ENCODE measurements at places on chromosomes 13 and 19. TPM values are rescaled to one million over a fixed set of nuclear protein-coding genes. Genes with fewer than 3 reads are reported as not detected.

DNA sequence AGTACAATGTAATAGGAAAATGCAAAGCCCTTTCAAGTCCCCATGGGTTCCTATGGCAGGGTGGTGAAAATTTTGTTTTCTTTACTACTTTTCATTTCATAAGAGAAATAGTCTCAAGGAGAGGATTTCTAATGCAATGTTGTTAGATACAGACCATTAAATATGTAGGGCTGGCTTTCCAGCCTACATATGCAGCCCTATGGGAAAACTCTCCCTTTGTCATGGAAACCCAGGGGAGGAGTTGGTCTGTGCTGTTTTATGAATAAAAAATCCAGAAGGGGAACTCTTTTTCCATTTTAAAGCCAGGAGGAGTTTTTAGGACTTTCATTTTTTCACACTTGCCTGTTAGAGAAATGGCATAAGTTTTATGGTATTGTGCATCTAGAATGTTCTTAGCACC is 119.6 kb downstream of the DCT start:
- DNase-seq: no peak

GRCh38 chr13:35995136-35995535 is 136.0 kb downstream of the DCLK1 start:
- no peak for DNase-seq

DNA sequence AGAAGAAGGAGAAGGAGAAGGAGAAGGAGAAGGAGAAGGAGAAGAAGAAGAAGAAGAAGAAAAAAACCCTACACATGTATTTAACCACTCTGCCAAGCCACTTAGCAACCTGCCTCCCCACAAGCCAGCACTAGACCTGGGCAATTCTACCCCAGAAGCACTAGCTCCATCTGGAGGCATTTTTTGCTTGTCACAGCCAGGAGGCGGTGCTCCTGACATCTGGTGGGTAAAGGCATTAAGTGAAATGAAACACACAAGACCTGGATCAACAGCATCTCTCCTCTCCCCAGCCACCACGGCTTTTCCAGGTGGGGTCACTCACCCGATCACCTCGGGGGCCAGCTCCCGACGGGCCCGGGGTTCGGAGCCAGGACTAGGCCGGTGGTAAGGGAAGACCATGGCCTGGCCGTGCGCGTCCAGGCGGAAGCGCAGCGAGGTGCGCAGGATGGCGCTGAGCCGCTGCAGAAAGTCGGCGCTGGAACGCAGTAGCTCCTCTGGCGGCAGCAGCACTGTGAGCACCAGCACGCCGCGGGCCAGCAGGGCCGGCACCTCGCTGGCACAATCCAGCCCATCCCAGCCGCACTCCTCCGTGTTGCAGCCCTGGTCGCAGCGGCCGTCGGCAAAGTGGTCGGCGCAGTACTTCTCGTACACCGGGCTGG is 26.9 kb downstream of the NOTCH3 start:
- DNase-seq: no peak

DNA sequence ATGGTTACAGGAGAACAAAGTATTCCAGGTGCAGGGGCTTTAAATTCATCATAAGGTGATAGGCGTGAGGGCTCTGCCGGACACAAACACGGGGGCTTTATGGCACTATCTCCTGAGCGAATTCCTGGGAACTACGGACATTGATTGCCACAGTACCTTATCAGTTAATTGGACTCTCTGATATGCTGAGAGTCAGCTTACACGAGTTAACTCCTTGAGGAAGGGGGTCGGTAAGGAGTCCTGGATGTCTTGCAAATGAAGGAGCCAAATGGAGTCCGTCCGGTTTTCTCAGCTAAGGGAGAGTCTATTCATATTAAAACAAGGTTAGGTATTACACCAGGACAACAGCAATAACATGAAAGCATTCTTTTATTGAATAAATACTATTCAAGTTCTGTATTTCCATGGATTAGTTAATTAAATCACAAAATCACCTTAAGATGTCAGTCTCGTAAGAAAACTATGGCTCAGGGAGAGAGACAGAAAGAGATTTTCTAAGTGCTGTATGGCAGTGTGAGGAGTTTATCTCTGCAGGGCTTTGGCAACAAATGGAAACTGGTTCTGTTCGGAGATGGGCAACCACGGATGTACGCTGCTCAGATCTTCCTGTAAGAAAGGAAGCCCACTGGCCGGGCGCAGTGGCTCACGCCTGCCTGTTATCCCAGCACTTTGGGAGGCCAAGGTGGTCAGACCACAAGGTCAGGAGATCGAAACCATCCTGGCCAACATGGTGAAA is 26.2 kb upstream of the HIF3A start:
- no peak for DNase-seq

- DNase-seq: no peak
These were observed 35.3 kb upstream of the AMER2 start for GRCh38 chr13:25207291-25207810.

DNA sequence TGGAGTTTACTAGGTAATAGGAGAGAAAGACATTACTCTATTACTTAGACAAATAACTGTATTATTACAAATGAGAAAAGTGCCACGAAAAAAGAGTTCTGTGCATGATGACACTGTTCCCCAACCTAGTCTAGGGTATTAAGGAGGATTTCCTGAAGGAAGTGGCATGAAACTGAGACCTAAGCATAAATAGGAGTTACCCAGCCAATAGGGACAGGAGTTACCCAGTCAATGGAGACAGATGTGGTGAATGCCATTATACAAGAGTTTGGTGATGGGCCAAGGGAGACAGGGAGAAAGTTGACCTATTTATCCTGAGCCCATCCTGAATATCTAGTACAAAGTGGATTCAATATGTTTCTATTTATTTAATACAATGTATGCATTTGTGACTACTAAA is 65.4 kb downstream of the KL start:
- DNase-seq: no peak

DNA sequence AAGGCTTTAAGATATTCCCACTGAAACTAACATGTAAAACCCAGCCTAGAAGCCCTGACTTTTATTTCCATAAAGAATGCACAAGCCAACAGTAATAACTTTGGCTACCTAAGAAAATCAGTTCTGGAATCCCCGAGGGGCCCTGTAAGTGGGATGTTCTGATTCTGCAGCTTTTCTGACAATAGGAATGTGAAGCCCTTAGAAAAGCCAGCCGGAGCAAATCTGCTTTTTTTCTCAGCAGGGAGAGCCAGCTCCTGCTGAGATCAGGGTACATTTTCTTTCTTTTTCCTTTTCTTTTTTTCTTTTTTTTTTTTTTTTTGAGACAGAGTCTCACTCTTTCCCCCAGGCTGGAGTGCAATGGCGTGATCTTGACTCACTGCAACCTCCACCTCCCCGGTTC is 8.0 kb upstream of the GARRE1 start:
- DNase-seq: no peak

DNA sequence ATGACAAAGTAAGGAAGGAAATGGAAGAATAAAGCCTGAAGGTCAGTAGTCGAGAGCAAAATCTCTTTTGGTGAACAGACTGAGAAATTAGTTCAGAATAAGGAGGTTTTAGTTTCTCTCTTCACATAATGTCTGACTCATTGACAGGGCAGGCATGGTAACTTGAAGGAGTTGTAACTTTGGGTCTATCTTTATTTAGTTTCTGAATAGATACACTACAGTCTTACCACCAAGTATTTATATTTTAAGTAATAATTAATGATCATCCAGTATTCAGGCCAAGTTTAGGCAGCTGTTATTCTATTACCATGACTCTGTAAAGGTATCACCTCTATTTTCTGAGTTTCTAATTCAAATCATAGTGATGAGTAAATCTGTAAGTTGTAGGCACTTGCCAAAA is 219.9 kb downstream of the SPRY2 start:
- no peak for DNase-seq

DNA sequence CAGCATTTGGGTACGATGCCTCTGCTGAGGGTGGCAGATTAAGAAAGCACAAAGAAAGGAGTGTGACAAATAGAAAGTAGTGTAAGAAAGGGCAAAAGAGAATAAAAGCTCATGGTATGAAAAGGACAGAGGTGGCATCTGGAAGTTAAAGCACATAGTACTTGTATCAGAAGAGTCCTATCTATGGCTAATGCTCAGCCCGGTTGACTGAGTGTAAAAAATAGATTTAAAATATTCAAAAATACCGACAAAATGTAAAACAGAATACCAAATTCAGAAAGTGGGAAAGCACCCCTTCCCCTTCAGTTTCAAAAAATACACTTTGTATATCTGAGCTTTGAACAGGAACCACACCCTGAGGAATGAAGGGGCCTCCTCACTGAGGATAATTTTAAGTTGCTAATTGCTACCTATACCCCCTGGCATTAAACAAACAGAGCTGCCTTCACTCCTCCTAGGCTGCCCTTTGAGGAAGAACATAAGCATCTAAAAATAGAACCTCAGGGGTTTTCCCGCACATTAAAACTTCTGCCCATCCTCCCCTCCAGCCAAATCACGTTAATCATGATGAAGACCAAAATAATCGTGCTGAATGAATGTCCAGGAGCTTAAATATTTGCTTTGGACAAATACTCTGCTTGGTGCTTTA is 43.3 kb downstream of the DLEU7 start:
- no peak for DNase-seq

GRCh38 chr19:53883231-53883661 is 1.2 kb downstream of the PRKCG start:
- no peak for DNase-seq

GRCh38 chr13:93577105-93577504 is 350.5 kb downstream of the GPC6 start:
- no peak for DNase-seq

GRCh38 chr19:8256276-8257051 is 47.3 kb downstream of the CERS4 start:
- DNase-seq: no peak

DNA sequence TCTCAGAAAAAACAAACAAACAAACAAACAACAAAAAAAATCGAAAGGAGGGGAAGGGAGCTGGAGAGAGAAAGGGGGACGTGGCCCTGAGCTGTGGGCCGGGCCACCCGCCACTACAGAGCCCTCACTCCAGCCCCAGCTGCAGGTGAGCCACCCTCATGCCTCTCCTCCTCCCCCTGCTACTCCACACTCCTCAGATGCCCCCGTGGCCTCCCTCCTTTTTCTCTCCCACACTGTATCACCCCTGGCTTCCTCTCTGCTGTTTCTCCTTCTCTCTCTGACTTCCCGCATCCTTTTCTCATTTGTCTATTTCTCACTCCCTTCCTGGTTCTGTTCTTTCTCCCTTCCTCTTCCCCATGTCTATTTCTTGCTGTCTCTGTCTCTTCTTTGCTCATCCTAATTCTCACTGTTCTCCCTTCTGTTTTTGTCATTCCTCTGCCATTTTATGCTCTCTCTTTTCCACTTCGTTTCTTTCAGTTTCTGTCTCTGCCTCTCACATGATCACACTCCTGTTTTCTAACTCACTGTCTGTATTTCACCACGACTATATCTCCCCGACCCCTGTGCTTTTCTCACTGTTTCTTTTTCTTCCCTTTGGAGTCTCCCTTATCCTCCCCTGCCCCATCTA is 2.7 kb downstream of the KLK2 start:
- DNase-seq: no peak

DNA sequence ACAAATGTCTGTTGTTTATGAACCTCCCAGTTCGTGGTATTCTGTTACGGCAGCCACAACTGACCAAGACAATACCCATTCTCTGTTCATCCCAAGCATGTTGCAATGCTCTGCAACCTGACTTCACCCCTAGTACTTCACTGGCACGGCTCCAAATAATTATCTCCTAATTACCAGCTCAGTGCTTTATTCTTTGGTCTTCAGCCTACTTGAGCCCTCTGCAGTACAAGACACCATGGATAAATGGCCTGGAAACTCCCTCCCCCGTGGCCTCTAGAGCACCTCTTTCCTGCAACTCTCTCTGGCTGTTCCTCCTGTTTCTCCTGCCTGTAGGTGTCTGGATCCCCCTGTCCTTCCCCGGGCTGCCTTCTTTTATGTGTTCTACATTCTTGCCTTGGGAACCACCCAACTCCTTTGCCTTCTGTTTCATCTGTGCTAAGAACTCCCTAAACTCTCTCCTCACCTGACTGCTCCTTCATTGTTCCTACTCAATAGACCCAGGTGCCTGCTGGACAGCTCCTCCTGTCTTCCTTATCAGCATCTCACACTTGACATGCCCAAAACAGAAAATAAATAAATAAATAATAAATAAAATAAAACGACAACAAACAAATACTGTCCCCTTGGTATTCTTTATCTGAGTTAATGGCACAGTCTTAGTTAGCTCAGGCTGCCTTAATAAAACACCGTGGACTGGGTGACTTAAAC is 200.4 kb upstream of the IPO5 start:
- DNase-seq: no peak

DNA sequence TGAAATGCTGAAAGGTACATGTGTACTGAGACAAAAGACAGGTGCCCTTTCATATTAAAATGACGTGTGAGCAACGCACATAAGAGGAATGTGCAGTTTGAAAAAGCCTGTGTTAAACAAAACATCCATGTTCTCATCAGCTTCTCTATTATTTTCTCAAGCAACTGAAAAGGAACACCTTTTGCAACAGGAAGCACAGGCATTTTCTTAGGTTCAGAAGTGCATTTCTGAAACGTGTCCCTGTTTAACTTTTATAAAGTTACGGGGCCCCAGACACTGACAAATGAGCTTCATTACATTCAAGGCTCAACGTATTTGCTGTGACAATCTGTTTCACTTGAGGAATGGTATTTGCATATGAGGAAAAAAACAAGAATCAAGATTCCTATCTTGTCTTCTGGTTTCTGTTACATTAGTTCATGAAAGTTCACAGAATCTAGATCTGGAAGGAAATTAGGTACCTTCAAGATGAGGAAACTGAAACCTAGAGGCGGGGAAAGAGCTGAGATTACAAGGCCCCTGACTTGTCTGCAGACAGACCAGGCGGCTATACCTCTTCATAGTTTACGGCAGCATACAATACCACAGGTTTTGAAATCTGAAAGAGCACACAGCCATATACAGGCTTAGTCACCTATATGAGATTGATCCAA is 431.7 kb downstream of the KLF12 start:
- DNase-seq: no peak

GRCh38 chr13:94053986-94054593 is 425.4 kb downstream of the DCT start:
- no peak for DNase-seq

The ACP5 gene
- 18.0 TPM for total RNA-seq

The CAPN12 gene
- 206 TPM for total RNA-seq

The ABHD13 gene
- 8.7 TPM for total RNA-seq

The LILRA1 gene
- 1.9 TPM for total RNA-seq

The ZNF600 gene
- total RNA-seq: 18.1 TPM

The METTL21C gene
- 0.52 TPM for total RNA-seq
